ENCODE measurements at places on chromosomes 1 and 21.
A peak's percentile ranks its signal among the peaks of the same experiment; 100 is the strongest.

DNA sequence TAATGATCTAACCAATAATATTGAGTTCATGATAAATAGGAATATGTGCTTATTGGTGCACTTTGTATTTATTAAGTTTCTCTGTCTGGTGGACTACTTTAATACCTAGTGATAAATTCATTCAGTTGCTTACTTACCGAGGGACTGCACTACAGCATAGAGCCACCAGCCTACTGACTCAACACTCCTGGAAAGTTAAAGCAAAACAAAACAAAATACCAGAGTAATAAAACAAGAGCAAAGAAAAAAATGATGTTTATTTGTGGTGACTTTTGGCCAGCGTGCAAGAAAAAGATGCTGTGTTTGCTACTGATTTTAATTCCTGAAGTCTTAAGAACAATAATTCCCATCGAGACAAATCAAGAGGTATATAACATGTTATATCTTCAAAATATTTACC, 586.3 kb downstream of the PLA2G4A start:
- no peak for DNase-seq

DNA sequence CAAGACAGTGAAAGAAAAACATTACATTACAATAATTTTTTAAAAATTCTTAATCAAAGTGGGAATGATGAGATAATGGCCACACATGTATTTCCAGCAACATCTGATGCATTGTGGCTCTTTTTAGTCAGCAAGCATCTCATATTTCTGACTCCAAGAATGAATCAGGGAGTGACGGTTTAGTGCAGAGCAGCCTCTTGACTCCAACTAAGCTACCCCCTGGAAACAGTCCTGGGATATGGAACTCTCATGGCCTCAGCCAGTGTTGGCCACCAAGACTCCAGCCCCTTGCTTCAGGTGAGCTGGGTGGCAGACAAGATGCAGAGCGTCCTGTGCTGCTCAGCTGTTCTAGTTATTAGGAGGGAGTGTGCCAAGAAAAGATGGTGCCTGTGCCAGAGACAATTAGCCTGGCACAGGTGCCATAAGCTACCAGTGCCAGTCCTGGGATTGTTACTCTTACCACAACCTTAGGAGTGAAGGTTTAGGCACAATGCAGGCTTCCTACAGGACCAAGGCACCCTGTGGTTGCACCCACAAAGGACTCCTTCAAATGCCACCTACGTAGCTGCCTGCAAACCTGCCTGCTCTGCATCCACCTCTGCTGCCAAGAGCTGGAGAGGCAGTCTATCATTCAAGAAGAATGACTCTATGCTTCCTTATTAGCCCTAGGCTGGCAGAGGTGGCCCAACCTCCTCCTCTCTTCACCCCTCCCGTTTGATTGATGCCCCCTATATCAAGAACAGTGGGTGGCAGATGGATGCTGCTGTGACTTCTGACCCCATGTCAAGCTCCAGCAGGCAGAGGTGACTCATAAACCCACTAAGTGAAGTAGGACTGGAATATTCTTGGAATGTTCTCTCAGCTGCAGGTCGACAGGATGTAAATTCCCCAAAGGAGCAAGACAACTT, 6.0 kb upstream of the SEC16B start:
- no peak for DNase-seq

- DNase-seq: peak; percentile 11
Measured at GRCh38 chr21:34890724-34891612, 158.1 kb downstream of the RUNX1 start.

- DNase-seq: no peak
Measured at GRCh38 chr21:45613396-45613795, 30.1 kb upstream of the PCBP3 start.

- no peak for DNase-seq
Measured at GRCh38 chr1:235502601-235503402, 1.4 kb downstream of the B3GALNT2 start.

- no peak for DNase-seq
Measured at GRCh38 chr1:178581351-178582303, 68.7 kb downstream of the TEX35 start.

DNA sequence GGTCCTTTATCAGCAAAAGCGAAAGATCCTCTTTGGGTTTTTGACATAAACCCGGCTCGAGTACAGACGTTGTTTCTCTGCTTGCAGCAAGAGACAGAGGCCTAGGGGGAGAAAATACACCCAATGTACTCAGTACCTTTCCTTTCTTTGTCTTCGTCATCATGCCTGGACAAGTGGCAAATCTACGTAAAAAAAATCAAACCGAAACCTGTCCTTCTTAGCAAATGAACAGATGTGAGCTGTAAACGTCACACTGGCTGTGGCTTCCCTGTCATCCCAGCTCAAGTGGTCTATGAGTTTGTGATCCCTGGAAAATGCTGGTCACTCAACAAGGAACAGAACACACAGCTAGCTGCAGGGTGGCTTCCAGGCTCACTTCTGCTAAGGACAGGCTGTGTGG, 39.9 kb downstream of the STPG1 start:
- no peak for DNase-seq

GRCh38 chr1:39110882-39111281, 84.7 kb downstream of the NDUFS5 start:
- no peak for DNase-seq

DNA sequence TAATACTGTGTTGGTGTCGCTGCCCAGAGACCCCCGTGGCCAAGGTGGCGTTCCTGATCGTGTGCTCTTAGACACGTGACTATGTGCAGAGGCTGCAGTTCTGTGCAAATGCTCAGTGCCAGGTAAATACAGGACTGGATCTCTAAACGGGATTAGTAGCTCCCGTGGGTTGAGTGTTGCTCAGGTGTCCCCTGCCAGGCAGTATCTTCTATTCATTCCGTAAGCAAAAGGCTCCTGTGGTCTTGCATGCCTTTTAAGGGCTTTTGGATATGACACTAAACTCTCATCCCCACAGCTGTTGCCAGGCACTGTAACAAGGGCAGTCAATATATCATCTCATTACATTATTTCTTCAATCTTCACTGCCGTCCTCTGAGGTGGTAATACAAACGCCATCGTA, 94.2 kb upstream of the MAP1LC3C start:
- no peak for DNase-seq

DNA sequence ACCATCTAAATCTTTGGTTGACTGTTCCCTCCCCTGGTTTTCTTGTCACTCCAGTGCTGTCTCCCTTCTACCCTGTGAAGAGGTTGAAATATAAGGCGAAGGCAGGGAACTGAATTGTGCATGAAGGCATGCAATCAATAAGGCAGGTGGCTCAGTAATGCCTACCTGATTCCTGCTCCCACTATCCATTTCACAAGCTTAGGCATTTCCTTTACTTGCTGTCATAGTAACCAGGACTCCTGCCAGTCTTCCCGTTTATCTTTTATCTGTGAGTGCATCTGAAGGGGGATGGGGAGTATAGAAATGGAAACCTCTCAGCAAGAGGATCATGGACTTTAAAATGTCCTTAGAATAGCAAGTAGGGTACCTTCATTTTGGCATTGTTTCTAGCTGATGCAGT, 40.5 kb downstream of the MRPS6 start:
- no peak for DNase-seq

DNA sequence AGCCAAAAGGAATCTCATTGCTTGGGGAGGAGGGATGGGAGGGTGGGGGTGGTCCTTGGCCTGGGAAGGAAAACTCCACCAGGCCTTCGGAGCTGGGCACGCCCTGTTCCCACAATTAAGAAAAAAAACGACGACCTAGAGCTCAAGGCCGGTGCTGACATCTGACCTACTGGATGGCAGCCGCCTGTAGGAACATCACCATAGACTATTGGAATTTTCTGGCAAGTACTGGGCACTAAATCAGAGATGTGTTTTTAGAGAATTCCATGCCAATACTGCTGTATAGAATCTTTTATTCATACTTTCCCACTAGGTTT, 729 bp downstream of the NADK start:
- DNase-seq: no peak

DNA sequence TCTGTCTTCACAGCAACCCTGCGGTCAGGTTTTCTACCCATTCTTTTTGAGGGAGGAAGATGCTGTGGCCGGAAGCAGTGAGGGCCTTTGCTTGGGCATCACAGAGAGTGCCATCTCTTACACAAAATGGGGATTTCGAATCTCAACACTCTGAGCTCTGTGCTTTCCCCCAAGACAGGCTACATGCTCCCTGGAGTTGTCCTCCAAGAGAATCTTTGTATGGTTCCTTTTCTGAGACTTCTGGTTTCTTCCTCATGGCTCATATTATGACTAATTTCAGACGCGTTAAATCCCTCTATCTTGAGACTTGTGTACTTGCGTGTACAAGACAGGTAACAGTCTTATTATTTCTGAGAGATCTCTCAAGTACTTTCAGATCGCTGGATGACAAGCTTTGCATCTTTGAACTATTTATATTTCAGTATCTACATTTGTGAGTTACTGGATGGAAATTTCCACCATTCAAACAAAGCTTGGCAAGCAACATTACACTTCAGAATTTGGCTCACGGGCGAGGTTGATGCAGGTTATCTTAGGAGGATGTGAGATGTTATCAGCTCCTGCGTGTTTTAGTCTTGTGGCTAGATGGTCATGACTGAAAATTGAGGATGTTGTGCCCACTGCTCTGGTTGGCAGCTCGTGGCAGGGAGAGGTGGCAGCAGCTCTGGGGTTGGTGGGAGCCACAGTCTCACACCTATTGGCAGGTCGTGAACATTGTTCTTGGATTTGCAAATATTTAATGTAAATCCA, 19.4 kb downstream of the ABCG1 start:
- DNase-seq: peak; percentile 86

DNA sequence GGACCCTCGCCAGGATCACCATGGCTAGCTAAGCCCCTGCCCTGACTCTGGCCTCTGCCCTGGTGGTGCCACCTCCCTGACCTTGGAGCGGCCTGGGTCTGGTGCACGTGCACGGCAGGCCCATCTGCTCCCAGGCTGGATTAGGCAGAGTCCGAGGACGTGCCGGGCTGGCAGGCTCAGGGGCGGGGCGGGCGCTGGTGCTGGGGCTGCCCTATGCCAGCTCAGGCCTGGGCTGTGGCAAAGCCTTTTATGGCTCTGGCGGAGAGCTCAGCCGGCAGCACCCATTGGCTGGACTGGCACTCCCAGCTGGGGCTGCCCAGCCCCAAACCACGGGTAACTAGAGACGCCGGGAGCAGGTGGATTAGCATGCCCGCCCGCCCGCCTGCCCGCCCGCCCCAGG, 17.1 kb upstream of the EDN2 start:
- no peak for DNase-seq

DNA sequence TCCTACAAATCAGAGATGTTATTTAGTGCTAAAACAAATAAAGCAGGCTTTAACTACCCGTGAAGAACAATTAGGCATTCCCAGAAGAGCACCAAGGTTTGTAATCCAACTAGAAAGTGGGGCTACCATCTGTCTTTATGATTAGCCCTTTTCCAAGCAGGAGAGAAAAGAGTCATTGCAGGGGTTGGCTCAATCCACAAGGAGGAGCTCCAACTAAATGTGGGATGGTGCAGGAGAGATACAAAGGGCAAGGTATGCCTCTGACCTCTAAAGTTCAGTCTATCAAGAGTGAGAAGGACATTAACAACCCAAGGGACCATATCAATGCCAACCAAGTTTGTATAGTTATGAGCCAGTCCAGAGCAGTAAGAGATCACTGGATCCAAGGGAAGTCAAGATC, 382.7 kb upstream of the DUSP10 start:
- no peak for DNase-seq

Data from CD4-positive, alpha-beta T cell treated with Interleukin-17A for 1 hour (primary cell).